Fibroblast of mammary gland (primary cell): ENCODE measurements at places on chromosomes 1 and 21.

GRCh38 chr1:47763591-47764171 is 233.5 kb downstream of the TRABD2B start:
- DNase-seq: no peak

DNA sequence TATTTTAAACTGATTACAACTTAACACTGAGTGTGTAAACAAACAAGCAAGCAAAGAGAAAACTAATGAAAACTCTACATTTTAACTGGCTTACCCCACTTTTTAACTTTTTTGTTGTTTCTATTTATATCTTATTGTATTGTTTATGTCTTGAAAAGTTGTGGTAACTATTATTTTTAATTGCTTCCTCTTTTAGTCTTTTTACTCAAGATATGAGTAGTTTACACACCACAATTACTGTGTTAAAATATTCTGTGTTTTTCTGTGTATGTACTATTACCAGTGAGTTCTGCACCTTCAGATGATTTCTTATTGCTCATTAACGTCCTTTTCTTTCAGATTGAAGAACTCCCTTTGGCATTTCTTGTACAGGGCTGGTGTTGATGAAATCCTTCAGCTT is 4.7 kb upstream of the HHAT start:
- DNase-seq: no peak

GRCh38 chr1:234735916-234736315 is 125.9 kb upstream of the IRF2BP2 start:
- no peak for DNase-seq

GRCh38 chr1:50425376-50426107 is 2.3 kb upstream of the DMRTA2 start:
- DNase-seq: peak; percentile 19

- DNase-seq: peak; percentile 59
Measured at GRCh38 chr1:17742583-17742982, 12.6 kb upstream of the ACTL8 start.

DNA sequence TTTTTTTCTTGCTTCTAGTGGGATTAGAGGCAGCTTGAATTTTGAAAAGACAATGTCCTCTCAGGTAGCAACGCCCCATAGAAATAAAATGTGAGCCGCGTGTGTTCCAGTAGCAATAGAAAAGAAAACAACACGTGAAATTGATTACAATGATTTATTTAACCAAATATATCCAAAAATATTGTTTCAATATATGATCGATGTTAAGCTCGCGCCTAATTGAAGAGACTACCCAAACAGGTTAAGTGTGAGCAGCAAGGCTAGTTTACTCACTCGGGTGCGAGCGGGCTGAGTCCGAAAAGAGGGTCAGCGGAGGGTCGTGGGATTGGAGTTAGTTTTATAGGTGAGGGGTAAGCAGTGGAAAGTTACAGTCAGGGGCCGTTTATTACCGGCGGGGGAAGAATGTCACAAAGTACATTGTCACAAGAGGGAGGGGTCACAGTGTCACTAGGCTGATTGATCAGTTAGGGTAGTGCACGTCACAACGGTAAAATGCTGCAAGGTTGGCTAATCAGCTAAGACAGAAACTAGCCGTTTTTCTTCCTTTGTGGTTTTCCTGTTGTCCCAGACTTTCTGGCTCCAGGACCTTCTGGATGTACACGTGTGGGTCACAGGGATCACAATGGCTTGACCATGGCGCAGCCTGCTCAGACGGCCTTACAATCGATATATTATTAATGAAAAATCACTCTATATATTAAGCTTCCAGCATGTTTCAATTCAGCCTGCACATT is 697 bp upstream of the ZNF670 start:
- DNase-seq: peak; percentile 5

GRCh38 chr1:6873298-6874015 is 88.2 kb downstream of the CAMTA1 start:
- no peak for DNase-seq

DNA sequence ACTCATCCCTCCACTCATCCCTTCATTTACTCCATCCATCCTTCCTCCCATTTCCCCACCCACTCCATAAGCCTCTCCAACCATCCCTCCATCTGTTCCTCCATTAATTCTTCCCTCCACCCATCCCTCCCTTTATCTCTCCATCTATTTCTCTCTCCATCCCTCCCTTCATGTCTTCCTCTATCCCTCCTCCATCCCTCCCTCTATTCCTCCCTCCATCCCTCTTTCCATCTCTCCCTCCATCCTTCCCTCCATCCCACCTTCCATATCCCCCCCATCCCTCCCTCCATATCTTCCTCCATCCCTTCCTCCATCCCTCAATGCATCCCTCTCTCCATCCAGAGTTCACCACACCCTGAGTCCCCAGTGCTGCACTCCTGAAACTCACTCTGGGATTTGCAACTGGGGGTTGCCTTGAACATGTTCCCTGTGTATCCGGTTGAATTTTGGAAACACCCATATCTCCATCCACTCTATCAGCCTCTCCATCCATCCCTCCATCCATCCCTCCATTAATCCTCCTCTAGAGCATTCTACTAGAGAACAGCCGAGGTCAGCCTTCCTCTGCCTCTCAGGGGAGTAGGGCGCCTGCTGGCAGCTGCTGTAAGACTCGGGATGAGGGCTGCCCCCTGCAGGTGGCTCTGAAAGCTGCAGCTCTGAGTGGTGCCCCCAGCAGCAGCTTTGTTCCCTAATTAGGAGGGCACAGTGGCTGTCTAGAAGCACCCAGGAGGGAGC is 39.4 kb downstream of the ABCG1 start:
- DNase-seq: peak; percentile 52

GRCh38 chr1:204959374-204959773 is 83.6 kb upstream of the CNTN2 start:
- no peak for DNase-seq

DNA sequence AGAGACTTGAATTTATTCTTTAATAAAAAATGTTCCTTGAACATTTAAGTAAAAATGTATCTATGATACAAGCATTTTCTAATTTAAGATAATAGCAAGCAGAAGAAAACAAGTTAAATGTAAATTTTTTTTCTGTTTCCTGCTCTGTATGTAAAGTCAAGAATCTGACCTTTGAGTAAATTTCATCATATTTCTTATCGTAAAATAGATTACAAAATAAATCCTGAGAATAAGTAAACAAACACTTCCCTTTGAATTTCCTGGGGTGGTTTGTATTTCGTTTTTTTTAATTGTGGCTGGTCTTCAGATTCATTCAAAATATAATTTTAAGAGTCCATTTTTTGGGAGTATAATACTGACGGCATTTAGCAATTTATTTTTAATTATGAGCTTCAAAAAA is 77.6 kb downstream of the POU2F1 start:
- no peak for DNase-seq

- peak; percentile 88 for DNase-seq
Measured at GRCh38 chr1:86207323-86207722, 50.8 kb upstream of the COL24A1 start.

- no peak for DNase-seq
Measured at GRCh38 chr1:53627031-53627430, 111.9 kb downstream of the GLIS1 start.

- no peak for DNase-seq
Measured at GRCh38 chr1:66275083-66275482, 258.9 kb upstream of the SGIP1 start.

DNA sequence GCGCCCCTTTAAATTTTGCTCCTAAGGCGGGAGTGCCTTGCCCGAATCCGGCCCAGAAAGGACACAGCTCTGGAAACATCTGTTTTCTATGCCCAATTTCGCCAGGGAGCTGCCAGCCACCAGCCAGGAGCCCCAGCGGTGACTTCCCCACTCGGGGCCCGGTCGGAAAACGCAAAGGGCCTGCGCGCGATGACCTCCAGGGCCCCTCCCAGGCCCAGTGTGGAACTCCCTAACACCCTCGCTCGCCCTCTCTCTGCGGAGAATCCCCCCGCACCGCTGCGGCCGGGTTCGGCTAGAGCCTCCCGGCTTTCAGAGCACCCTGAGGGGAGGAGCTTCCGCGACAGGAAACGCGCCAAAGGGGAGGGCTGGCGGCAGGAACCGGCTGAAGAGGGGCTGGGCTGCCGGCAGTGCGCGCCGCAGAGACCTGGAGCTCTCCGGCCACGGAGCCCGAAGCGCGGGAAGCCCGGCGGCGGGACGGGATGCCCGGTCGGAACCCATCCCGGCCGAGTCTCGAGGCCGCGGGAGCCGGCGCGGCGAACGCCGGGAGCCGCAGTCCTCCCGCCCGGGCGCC is 505 bp downstream of the CLSPN start:
- DNase-seq: peak; percentile 78

DNA sequence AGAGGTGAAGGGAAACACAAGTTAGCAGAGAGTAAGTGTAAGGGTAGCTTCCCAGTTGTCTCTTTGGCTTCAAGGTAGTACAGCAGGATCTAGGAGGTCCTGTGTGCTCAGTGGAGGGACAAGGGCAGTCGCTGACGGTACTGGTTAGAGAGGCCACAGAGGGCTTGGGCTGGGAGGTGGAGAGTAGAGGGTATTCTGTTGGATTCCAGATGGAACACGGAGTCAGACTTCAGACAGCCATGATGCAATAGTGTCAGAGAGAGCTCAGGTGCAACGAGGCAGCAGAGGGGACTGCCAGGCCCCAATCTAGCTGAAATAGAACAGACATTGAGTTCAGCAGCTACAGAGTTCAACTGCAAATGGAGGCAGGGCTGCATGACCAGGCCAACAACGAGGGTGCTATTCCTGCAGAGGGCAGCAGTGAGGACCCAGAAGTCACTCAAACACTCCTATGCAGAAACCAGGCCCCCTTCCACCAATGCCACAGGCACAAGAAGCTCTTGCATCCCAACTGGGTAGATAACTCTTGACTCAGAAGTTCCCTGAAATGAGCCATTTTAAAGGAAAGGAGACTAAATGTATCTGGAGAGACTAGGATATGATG is 325.0 kb upstream of the ESRRG start:
- no peak for DNase-seq

- no peak for DNase-seq
Measured at GRCh38 chr1:245207801-245208200, 53.0 kb downstream of the KIF26B start.

DNA sequence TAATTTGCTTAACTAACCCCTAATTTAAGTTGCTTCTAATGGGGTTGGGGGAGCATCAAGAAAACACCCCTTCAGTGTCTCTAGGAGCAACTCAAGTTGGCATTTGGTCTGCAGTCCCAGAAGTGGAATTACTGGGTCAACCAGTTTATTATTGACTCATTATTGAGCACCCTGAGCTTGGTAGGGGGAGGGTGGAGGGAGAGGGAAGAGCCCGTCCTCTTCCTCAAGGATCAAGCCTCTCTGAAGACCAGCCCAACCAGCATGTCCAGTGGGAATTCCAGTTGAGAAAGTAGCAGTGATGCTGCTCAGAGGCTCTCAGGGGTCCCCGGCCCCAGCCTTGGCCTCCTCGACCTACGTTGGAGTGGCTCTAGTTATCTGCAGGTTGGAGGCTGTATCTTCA is 2.1 kb upstream of the PLA2G2F start:
- no peak for DNase-seq

GRCh38 chr1:187788718-187789117 is 960.0 kb downstream of the PLA2G4A start:
- no peak for DNase-seq

DNA sequence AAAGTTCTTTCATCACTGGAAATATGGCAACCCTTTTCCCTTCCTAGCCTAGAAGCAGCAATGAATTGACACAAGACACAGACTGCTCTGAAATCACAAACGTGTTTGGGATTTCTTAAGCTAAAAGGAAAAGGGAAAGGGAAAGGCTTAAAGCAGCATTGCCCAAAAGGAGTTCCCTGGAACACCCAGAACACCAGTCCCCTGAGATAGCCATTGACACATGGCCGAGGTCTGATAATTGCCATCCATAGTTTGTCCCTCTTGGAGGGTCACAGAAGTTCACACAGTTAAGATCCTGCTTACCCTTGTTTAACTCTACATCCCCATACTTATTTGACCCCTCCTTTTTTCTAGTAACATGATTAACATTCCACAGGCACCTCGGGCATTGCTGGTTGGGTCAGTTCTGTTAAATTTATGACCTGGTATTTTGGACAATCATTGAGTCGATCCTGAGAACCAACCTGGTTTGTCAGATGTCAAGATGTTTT is 72.9 kb downstream of the ZNF281 start:
- DNase-seq: no peak

- no peak for DNase-seq
Measured at GRCh38 chr1:216904471-216904870, 181.2 kb upstream of the ESRRG start.

- DNase-seq: no peak
Measured at GRCh38 chr1:229159668-229160544, 111.0 kb upstream of the RAB4A start.

DNA sequence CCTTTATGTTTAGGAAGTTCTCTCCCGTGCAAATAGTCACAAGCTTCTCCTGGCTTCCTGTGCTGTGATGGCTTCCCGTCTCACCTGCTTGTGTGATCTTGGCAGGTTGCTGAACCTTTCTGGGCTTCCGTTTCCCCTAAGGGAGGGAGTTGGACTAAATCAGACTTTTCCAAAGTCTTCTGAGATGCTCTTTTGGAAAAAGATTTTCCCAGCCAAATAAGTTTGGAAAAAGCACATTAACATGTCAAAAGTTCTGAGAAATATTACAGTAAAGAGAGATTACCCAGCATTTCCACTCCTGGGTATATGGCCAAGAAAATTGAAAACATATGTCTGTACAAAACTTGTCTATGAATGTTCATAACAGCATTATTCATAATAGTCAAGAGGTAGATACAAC is 36.0 kb upstream of the TENT5C start:
- no peak for DNase-seq
